ENCODE measurements at places on chromosomes 16 and 17.
A peak's percentile ranks its signal among the peaks of the same experiment; 100 is the strongest.

GRCh38 chr17:50798424-50799288 lies 31.3 kb upstream of the ANKRD40CL start:
- DNase-seq: no peak

DNA sequence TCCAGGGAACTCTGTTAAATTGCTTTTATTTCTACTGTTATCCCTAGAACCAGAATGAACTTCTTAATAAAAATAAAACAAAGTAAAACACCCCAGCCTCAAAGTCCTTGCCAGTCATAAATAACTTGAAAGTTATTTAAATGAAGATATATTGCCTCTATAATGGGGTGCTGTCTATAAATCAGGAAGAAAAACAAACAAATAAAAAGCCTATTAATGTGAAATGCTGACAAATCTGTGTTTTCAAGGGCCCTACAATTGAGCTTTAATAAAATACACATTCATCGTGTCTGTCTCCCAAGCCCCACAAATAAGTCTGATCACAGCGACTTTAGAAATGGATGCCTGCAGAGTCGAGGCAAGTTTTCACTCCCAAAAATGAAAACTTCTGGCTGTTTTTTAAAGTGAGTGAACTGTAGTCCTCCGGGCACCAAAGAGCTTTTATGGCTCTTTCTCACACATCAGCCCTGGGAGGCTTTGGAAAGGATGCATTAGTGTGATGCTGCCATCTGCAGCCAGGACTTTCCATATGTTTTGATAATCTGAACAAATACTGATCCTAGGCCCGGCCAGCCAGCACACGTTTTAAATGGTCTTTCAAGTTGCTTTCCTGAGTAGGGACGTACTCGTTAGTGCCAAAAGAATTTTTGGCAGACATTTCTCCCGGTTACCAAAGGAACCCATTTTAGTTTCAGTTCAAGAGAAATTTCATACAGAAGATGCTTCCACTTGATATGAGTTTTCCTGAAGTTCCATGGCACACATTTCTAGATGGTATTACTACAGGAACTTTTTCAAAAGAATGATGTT lies 16.3 kb downstream of the NACA2 start:
- peak; percentile 64 for DNase-seq

- no peak for DNase-seq
Measured at GRCh38 chr17:74758848-74759168, 10.4 kb downstream of the NHERF1 start.

DNA sequence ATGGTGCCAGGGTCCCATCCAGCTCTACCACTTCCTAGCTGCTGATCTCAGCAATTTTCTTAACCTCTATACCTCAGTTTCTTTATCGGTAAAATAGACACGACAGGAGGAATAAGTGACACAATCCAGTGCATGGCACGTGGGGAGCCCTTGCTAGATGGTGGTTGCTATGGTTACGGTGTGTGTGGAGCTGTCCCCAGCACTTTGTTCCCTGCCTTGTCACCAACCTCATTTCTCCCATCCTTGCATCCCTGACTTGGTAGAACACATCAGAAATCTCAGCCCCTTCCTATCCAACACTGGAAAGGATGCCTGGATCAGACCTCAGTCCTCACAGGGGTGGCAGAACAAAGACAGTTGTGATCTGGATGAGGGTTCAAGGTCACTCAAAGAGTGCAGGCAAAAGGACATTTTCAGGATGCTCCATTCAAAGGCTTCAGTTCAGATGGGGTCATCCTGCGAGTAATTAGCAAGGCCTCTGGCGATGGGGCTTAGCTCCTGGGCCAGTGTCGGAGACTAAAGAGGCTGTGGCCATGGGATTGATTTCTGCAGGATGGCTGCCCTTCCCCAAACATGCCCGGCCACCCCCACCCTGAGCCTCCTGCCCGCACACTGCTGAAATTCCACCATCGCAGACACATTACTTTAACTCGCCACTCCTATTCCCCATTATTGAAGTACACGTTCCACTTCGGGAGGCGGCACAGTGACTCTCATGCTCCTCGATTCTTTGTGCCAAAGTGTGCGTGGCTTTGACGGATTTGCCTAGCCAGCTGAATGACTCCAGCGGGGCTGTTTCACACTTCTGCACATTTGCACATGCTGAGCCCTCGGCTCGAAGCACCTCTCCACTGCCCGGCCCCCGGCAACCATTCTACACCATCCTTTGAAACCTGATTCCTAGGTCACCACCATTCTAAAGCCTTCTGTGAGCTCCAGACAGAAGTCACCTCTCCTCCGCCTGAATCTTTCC lies 40.3 kb downstream of the WNT3 start:
- no peak for DNase-seq

- no peak for DNase-seq
Measured at GRCh38 chr17:44970136-44970741, 2.1 kb upstream of the C1QL1 start.

- no peak for DNase-seq
Measured at GRCh38 chr16:89397331-89397861, 93.0 kb downstream of the ANKRD11 start.

DNA sequence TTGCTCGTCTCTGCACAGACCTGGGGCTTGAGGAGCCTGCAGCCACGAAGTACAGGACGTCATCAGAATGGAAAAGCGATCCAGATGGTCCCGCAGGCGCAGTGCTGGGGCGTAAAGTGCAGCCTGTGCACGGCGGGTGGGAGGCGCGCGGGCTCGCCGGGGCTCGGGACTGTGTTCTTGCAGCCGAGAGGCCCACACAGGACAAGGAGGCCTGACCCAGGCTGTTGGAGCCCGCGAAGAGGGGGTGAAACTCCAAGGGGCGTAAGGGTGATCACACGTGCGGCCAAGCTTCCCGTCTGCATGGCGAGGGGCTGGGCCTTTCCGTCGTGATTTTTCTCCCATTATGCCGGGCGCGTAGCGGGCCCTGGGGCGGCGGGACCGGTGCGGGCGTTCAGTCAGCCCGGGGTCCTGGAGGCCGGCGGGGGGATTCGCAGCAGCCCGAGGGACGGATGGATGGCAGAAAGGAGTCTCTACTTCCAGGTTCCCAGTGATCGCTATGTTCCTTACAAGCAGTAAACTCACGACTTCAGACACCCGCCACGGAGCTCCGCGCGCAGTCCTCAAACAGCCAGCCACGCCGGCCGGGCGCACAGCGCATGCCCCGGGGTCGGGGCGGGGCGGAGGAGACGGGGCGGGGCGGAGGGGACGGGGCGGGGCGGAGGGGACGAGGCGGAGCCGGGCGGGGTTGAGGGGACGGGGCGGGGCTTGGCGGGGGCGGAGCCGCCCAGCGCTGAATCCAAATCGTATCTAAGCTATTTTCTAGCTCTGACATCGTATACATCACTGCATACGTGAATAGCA lies 141.0 kb upstream of the KCNJ18 start:
- peak; percentile 57 for DNase-seq

DNA sequence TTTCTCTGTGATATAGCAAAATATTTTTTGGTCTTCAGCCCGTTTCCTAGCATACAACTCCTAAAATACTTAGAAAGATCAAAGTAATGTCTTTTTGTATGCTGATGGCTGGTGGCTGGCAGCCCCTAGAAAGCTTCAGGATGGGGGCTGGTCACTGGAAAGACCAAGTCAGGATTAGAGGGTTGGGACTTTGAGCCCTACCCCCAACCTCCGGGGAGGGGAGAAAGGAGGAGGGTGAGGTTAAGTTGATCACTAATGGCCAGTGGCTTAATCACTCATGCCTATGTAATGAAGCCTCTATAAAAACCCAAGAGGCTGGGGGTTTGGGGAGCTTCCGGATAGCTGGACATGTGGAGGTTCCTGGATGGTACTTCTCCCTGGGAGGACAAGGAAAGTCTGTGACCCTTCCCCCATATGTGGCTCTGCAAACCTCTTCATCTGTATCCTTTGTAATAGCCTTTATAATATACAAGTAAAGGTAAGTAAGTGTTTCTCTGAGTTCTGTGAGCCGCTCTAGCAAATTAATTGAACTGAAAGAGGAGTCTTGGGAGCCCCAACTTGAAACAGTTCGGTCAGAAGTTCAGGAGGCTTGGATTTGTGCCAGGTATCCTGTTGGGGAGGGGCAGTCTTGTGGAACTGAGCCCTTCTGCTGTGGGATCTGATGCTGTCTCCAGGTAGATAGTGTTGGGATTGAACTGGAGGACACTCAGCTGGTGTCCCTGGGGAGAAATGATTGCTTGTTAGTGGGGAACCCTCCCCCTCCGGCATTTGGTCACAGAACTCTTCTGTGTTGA lies 3.5 kb downstream of the SLC7A6 start:
- DNase-seq: peak; percentile 38

- no peak for DNase-seq
Measured at GRCh38 chr16:20310421-20311395, 16.6 kb downstream of the GP2 start.

- no peak for DNase-seq
Measured at GRCh38 chr16:53789137-53789536, 85.2 kb downstream of the FTO start.

DNA sequence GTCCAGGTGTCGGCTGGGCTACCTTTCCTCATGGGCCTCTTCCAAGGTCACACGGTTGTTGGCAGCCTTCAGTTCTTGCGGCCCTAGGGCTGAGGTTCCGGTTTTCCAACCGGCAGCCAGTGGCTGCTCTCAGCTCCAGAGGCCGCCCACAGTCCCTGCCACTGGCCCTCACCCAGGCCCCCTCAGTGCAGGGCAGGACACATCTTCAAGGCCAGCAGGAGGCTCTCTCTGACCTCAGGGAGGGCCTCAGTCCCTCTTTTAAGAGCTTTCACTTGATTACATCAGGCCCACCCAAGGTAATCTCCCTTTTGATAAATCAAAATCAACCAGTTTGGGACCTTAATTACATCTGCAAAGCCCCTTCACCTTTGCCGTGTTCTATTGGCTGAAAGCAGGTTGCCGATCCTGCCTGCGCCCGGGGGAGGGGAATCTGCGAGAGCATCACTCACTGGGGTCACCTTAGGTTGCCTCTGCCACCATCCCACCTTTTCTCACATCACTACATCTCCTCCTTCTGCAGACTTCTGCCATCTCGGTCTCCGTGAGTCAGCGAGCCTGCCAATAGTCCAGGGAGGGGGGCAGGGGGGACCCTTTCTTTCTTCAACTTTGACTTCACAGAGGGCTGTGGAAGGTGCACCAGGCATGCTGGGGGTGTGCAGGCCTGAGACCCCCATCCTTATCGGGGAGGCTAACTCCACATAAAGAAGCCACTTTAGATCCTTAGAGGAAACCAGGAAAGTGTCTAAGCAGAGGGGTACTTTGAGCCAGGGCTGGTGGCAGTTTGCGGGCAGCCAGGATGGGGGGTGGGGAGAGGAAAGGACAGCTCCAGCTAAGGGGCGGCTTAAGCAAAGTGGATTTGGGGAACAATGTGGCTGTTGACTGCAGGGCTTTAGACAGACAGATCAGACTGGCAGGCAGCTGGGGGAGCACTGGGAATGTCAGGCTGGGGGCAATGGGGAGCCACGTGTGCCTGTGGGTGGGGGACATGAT lies 28.8 kb upstream of the NXPH3 start:
- no peak for DNase-seq

GRCh38 chr17:3959295-3959899 lies 4.8 kb downstream of the ATP2A3 start:
- DNase-seq: peak; percentile 54

GRCh38 chr17:79659376-79659775 lies 48.5 kb upstream of the RBFOX3 start:
- no peak for DNase-seq

DNA sequence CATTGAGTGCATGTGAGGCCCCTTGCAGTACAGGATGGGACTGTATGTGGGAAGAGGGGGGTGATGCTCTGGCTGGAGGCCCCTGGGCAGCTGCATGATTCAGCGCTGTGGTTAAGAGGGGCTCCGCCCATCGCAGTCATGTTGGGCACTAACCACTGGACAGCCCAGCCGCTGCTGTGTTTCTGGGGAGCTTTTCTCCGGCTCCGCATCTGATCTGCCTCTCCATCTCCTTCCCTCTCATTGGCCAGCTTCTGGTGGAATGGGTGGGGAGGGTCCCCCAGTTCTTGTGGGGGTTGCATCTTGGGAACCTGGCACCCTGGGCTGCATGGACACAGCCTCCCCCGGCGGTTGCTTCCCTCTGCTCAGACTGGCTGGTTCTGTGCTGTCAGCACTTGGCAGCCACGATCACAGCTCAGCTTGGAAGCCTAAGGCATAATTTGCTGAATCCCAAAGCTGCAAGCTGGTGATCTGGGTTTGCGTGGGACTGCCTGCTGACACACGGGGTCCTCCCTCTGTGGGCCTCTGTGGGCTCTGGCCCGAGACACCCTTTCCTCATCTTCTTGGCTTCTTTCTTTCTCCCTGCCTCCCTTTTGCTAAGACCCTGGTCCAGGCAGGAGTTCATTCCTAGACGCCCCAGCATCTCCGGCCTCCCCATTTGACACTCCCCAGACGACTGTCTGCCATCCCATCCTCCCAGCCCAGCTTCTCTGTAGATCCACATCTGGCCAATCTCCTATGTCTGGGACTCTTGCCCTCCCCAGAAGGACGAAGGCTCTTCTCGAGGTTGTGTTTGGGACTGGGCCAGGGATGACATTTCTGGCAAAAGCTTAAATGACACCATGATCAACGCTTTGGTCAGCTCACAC lies 168.3 kb downstream of the SEC14L1 start:
- DNase-seq: no peak

- DNase-seq: no peak
Measured at GRCh38 chr17:28074010-28074409, 31.5 kb downstream of the NLK start.

DNA sequence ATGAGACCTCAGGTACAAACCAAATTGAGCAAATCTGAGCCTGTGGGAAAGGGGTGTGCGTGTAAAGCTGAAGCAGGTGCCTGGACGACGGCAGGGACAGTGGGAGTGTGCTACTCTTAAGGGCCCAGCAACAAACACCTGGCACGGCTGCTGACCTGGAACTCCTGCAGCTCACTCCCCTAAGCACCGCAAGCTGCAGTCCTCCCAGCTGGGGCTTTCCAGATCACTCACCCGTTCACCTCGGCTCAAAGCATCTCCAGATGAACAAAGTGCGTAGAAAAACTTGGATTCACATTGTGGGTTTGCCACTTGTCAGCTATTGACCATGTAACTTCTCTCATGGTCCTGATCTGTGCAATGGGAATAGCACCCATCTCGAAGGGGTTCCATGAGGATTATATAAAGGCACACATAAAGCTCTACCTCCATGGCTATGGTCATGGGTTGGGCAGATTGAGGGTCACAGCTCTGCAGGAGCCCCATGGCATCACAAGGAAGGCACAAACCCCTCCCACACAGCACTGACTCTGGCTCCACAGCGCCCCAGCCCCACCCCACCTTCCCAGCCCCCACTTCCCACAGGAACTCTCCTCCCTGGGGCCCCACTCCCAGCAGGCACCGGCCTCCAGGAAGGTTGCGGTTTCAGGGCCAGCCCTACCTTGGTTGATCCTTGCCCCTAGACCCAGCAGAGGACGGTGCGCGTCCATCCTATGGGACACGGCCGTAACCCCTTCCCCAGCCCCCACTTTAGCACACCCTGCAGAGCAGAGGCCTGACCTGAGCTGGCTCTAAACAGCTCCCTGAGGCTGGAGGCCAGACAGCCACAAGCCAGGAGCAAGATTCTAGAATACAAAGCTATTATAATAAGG lies 21.9 kb downstream of the ST3GAL2 start:
- DNase-seq: no peak

- no peak for DNase-seq
Measured at GRCh38 chr16:71568551-71568950, 8.3 kb downstream of the TAT start.
